ENCODE measurements at places on chromosomes 12 and 14. TPM values are rescaled to one million over a fixed set of nuclear protein-coding genes. Genes with fewer than 3 reads are reported as not detected.

The LTBP2 gene
- 0.84 TPM for total RNA-seq

The SAMD15 gene
- 1.0 TPM for total RNA-seq

The TCL1B gene
- not detected for total RNA-seq

The AQP2 gene
- not detected for total RNA-seq

The SYT1 gene
- 6.8 TPM for total RNA-seq

The CARMIL3 gene
- 0.40 TPM for total RNA-seq

The COX6A1 gene
- total RNA-seq = 488 TPM

The AHSA1 gene
- 152 TPM for total RNA-seq

The INHBC gene
- total RNA-seq = 0.28 TPM

The TTC6 gene
- total RNA-seq = 0.08 TPM

DNA sequence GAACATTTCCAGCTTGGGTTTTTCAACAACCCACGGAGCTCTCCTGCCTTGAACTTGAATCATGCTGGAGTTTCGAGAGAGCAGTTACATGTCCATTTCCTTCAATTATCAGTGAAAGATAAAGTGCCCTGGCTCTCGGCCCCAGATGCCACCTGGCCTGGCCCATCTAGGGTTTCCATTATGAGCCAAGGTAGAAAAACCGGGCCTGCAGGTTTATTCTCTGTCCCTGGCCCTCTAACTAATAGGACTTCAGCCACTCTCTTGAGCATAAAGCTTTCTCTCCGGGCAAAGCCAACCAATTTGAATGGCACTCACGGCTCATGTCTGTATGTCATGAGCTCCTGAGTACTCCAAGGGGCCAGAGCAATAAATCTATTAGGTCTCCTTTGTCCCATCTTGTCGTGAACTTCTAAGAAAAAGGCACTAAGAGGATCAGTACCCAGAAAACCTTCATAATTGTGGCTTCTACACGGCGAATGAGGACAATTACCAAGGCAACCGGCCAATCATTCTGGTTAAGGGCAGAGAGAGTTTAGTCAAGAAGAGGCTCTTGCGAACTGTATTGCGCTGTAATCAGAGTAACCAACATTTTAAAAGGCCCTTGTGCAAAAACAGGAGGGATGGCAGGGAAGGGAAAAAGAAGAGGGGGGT is 392.3 kb downstream of the MED13L start:
- no peak for DNase-seq
- no peaks in the 10 kb centered on the region for H3K4me1 ChIP-seq
- H3K36me3 ChIP-seq = no peaks in the 10 kb centered on the region

DNA sequence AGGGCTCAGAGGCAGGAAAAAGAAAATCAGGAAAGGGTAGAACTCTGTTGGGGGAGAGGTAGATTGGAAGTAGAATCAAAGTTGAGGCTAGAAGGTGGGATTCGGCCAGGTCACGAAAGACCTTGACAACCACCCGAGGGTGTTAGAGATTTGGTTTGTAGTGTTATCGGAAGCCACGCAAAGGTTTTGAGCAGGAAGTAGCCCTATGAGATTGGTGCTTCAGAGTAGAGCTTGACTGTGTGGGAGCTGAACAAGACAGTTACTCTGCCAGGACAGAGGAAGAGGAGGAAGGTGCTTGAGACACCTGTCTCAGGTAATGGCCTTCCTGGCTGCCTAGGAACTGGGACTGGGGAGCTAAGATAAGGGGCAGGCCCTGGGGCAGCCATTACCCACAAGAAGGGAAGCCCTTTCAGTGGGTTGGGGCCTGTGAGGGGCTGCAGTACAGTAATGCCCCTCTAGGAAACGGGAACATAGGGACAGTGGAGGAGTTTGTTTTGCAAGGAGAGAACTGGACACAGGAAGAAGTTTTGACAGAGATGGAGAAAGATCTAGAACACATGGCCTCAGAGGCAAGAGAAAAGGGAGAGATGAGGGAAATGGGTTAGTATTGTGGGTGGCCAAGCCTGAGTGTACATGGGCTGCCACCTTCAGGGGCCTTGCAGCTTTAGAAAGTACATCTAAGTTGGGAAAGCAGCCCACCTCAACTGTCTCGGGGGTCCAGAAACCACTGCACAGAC is 73.5 kb downstream of the RIN3 start:
- no peaks in the 10 kb centered on the region for H3K36me3 ChIP-seq
- H3K27me3 ChIP-seq = no peaks in the 10 kb centered on the region
- no peak for DNase-seq
- H3K27ac ChIP-seq = no peak overlapping the region
- H3K4me3 ChIP-seq = no peak overlapping the region

GRCh38 chr14:73991092-73991491 is 28.0 kb downstream of the ENTPD5 start:
- no peaks in the 10 kb centered on the region for H3K27me3 ChIP-seq
- H3K36me3 ChIP-seq = no peaks in the 10 kb centered on the region
- H3K27ac ChIP-seq = no peak overlapping the region

DNA sequence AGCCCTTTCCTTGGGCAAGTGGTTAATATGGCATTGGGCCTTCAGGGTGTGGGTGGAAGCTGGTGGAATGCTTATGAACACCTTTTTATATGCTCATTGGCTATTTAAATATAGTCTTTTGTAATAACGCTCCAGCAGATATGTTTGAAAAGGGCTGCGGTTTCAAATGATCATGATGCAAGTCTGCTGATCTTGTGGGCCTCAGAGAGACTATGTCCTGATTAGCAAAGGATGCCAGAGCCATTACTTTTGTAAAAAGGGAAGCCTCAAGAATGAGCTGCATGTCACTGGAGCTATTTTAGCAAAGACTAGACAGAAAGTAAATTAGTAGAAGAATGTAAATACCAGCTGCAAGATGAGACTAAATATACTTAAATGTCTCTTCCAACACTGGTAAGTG is 200.5 kb downstream of the GXYLT1 start:
- no peak for DNase-seq
- H3K27ac ChIP-seq = no peak overlapping the region
- no peaks in the 10 kb centered on the region for H3K36me3 ChIP-seq
- no peaks in the 10 kb centered on the region for H3K27me3 ChIP-seq
- H3K4me1 ChIP-seq = no peaks in the 10 kb centered on the region
- no peak overlapping the region for H3K4me3 ChIP-seq

- H3K36me3 ChIP-seq = no peaks in the 10 kb centered on the region
- no peak overlapping the region for H3K4me3 ChIP-seq
These were observed 388.3 kb upstream of the GARIN6 start for GRCh38 chr12:99259040-99259934.

GRCh38 chr14:58107947-58108552 is 44.0 kb downstream of the ARMH4 start:
- peak; percentile 41 for DNase-seq
- peaks cover 33% of the 10 kb centered on the region for H3K4me1 ChIP-seq
- H3K27ac ChIP-seq = no peak overlapping the region
- H3K4me3 ChIP-seq = no peak overlapping the region
- H3K36me3 ChIP-seq = no peaks in the 10 kb centered on the region
- 0 out of 2 replicates have a peak, but pooled peaks cover under 1% of the 10 kb centered on the region for H3K27me3 ChIP-seq

- DNase-seq = no peak
- H3K27ac ChIP-seq = no peak overlapping the region
- no peaks in the 10 kb centered on the region for H3K27me3 ChIP-seq
- peaks cover 21% of the 10 kb centered on the region for H3K4me1 ChIP-seq
These were observed 5.6 kb downstream of the IL22 start for GRCh38 chr12:68247785-68248184.

DNA sequence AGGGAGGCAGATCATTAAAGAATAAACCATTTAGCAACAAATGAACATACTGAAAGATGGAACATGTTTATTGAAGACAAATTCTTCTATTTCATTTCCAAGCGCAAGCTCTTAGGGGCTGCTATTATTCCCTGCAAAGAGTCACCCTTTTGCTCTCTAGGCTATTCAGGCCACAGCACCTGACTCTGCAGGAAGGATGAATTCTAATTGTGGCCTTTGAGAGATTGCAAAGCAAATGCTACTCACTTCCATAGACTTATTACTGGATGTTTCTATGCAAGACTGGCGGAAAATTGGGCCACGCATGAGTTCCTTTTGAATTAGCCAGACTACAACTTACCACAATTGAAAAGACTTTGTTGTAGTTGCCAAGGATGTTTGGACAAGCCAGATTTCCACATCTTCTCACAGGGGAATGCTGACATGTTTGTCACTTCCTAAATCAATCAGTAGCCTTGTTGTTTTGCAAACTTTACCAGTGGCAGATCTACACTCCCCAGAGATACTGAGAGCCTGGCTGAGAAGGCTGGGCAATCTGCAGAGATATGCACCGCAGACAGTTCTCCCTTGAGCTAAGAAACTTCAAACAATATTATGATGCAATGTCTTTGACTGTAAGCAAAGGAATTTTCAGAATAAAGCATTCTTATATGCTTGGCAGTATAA is 334.3 kb upstream of the SYT1 start:
- H3K4me1 ChIP-seq = no peaks in the 10 kb centered on the region
- no peak for DNase-seq
- H3K36me3 ChIP-seq = no peaks in the 10 kb centered on the region
- no peak overlapping the region for H3K4me3 ChIP-seq
- H3K27ac ChIP-seq = no peak overlapping the region

DNA sequence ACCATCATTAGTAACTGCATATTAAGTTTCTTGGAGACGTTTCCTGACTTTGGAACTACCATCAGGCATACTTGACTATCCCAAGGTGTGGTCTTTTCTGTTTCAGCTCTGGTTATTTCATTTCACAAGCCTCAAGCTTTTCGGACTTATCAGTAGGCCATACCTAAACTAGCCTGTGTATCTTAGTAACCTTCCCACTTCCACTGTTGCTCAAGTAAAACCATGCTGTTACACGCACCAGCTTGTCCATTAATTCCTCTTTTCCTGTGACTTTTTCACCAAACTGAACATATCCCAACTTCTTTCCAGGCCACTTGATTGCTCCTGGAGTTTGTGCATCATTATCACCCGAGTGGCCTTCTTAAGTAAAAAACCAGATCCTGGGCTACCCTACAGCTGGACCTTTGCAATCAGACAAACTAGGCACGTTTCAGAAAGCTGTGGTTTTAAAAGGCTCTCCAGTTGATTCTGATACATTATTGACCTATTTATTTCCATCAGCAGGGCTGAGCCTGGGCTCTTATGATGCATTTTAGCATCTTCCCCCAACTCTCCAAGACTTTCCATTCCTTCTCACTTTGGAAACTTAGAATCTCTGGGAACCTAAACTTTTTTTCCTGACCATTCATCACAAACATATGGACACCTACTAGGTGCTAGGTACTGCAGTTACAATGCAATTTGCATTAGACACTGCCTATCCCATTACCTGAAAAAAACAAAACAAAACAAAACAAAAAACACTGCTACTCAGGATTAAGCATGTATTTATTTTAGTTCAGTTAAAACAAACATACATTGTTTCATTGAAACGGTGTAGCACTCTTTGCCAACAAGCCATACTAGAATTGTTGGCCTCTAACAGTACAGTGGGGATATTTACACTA is 14.9 kb downstream of the SLC38A2 start:
- no peak overlapping the region for H3K27ac ChIP-seq
- no peaks in the 10 kb centered on the region for H3K27me3 ChIP-seq
- no peak overlapping the region for H3K4me3 ChIP-seq
- no peaks in the 10 kb centered on the region for H3K4me1 ChIP-seq
- peaks cover 43% of the 10 kb centered on the region for H3K36me3 ChIP-seq
- peak; percentile 43 for DNase-seq

- H3K27me3 ChIP-seq = no peaks in the 10 kb centered on the region
- H3K4me1 ChIP-seq = peaks cover 13% of the 10 kb centered on the region
- H3K36me3 ChIP-seq = no peaks in the 10 kb centered on the region
These were observed 65.5 kb upstream of the BEGAIN start for GRCh38 chr14:100652744-100653143.

- no peaks in the 10 kb centered on the region for H3K27me3 ChIP-seq
- no peaks in the 10 kb centered on the region for H3K36me3 ChIP-seq
- H3K4me1 ChIP-seq = no peaks in the 10 kb centered on the region
- no peak for DNase-seq
These were observed 6.0 kb upstream of the YARS2 start for GRCh38 chr12:32761716-32762115.

GRCh38 chr12:4800555-4800954 is 80.4 kb downstream of the GALNT8 start:
- no peak for DNase-seq
- no peaks in the 10 kb centered on the region for H3K4me1 ChIP-seq
- H3K36me3 ChIP-seq = no peaks in the 10 kb centered on the region
- H3K27ac ChIP-seq = no peak overlapping the region
- peaks cover 5% of the 10 kb centered on the region for H3K27me3 ChIP-seq

GRCh38 chr12:2876431-2877046 is 435 bp downstream of the FOXM1 start:
- H3K4me1 ChIP-seq = peaks cover 6% of the 10 kb centered on the region
- DNase-seq = peak; percentile 49
- H3K27me3 ChIP-seq = no peaks in the 10 kb centered on the region
- H3K4me3 ChIP-seq = peak overlapping the region; percentile 97
- H3K27ac ChIP-seq = peak overlapping the region; percentile 99

- no peak for DNase-seq
- H3K27ac ChIP-seq = no peak overlapping the region
- peaks cover 15% of the 10 kb centered on the region for H3K36me3 ChIP-seq
- no peaks in the 10 kb centered on the region for H3K27me3 ChIP-seq
These were observed 1.9 kb downstream of the RESF1 start for GRCh38 chr12:31961137-31961536.

DNA sequence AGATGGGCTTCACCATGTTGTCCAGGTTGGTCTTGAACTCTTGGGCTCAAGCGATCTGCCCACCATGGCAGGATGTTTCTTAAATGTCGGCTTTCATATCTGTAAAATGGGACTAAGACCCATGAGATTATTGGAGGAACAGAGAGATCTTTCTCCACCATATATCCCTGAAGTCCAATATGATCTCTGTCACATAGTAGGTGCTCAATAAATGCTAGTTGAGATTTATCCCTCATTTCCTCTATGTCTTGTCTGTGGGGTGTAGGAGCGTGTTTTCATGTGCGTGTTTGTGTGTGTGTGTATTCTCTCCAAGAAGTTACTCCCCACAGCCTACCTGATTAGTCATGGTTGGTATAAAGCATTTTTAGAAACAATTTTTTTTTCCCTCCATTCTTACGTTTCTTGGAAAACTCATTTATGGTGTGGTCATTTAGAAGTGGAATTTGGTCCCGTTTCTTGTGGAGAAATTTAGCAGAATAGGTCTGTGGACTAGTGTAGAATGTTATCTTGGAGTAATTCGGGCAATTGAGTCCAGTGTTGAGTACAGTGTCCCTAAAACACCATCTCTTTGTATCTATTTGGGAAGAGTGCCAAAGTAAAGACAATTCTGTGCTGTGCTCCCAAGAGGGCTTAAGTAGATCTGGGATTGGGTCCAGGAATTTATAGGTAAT is 4.3 kb downstream of the STRAP start:
- peak; percentile 59 for DNase-seq
- H3K27me3 ChIP-seq = no peaks in the 10 kb centered on the region
- H3K4me3 ChIP-seq = no peak overlapping the region
- H3K4me1 ChIP-seq = peaks cover 8% of the 10 kb centered on the region
- H3K36me3 ChIP-seq = peaks cover 53% of the 10 kb centered on the region
- peak overlapping the region; percentile 53 for H3K27ac ChIP-seq

DNA sequence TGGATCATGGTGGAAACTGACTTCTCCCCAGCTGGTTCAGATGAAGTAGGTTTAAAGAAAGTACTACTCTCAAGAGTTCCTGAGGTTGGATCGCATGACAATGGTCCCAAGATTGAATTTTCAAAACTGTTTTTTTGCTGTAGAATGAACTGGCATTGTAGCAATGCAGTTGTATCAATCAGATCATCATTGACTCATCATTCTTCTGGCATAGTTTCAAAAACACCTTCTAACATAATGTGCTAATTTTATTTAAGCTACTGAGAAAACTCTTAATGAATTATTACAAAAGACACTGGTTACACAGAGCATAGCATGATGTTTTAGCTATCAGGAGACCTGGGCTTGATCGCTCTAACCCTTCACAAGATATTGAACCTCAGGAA is 384.5 kb upstream of the DCN start:
- H3K36me3 ChIP-seq = no peaks in the 10 kb centered on the region
- H3K27ac ChIP-seq = no peak overlapping the region
- H3K4me3 ChIP-seq = no peak overlapping the region
- peaks cover 10% of the 10 kb centered on the region for H3K4me1 ChIP-seq
- DNase-seq = no peak
